ENCODE measurements at places on chromosomes 1 and 21.

GRCh38 chr21:42614811-42615351 is 38.5 kb upstream of the PDE9A start:
- DNase-seq, result no peak

DNA sequence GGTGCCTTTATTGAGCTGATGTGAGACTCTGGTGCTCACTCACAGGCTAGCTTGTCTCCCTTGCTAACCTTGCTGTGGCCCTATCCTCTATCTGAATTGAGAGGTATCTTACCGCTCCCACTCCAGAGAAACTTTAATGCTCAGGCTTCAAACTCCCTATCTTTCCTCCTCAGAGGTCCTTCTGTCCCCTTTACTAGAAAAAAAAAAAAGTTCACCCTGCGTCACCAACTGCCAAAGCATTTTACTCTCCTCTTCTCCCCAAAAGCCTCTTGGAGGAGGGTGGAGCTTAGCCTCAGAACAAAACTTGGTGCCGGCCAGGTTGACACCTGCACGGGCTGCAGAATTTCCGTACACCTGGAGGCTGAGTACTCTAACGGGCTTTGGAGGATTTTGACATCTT is 55.1 kb downstream of the ATP2B4 start:
- DNase-seq, result no peak

DNA sequence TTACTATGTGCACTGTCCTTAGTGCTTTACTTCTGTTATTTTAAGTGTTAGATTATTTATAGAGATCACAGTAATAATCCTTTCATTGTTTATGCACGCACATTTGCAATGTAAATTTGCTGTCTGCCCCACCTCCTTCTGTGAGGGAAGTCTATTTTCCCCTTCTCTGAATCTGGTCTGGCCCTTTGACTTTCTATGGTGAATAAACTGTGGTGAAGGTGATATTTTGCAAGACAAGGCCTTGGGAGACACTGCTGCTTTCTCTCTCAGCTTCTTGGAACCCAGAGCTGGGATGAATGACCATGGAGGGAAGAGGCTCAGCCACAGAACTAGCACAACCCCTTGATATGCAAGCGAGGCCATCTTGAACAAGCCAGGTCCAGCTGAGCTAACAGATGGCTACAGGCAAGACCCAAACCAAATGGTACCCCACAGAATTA is 156.3 kb downstream of the ST6GALNAC3 start:
- no peak for DNase-seq

GRCh38 chr1:97174039-97174704 is 452.6 kb downstream of the PTBP2 start:
- no peak for DNase-seq

DNA sequence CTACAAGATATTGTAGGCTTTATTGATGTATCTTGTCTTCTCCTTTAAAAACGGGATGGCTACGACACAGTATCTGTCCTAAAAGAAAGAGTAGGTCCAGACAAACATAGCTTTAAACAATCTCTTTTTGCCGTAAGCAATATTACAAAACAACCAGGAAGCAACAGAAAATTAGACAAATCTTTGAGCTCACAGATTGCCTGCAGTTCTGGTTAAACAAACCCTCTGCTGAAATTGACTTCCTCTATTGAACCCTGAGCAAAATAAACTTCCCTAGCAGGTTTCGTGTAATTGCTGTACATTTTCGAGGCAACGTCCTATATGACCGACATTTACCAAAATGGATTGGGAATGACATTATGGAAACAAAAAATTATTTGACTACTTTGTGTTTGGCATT is 50.6 kb downstream of the CHML start:
- DNase-seq, result no peak

DNA sequence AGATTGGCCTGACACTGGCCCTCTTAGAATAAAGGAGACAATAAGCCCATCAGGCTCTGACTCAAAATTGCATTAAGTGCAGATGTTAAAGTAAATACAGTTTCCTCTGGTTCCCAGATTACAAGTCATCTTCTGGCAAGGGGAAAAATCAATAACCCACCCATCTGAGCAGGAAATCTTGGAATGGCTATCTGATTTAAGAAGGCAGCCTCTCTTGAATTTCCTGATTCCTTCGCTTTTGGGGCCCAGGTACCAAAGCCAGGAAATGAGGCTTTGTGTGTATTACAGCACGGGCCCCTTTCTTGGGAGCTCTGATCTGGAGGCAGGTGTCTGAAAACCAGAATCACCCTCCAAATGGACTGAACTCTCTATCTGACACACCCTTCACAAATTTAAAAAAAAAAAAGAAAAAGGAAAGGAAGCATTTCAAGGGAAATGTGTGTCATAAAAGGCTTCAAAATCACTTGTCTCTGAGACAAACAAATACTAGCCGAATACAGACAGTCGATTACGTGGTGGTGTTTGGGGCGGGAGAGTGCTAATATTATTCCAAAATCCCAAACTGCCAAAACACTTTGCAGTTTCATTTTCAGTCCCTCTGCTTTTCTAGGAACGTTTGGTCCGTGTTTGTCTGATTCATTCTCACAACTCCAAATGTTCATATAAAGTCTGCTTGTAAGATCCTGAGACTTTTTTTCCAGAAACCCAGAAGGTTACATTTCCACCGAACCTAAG is 240.9 kb upstream of the CAMK1G start:
- DNase-seq, result no peak

- no peak for DNase-seq
These were observed 206.5 kb downstream of the TNR start for GRCh38 chr1:175536921-175537320.

DNA sequence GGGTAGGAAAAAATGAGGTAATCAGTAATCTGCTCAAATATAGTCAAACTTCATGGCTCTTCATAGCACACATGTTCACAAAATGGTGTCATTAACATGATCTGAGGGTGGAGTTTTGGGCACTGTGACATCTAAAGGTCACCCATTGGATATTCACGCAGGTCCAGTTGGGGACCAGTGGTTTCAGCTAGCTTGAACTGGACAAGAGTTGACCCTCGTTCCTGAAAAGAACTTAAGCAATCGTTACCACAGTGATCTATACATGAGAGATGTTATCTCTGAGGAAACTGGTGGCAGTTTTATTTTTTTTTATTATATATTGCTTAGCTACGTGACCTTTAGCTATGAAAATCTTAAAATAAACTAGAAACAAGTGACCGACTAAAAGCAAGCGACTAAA is 3.0 kb upstream of the OR2C3 start:
- no peak for DNase-seq

DNA sequence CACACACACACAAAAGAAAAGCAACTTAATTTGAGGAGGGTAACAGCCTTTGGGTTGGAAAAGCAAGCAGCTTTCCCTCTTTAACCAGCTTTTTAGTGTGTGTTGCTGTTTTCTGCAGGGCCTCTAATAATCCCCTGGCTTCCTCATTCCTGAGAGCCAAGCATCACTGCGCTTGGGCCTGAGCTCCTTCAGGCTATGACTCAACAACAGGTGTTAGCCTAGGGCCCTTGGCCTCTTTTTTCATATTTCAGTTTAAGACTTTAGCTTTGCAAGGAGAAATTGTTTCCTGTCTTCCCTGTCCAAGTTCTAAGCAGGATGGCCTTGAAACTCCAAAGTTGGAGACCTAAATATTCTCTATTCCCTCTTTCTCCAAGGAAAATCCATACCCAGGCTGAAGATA is 26.2 kb upstream of the SNX27 start:
- DNase-seq, result no peak

All from left hindlimb (tissue), 1 donor.